Activated CD8-positive, alpha-beta memory T cell treated with anti-CD3 and anti-CD28 coated beads for 1 hour (primary cell): ENCODE measurements at places on chromosomes 6 and 20.

- no peak for DNase-seq
Observed at GRCh38 chr6:75170691-75171560, 34.9 kb downstream of the COL12A1 start.

DNA sequence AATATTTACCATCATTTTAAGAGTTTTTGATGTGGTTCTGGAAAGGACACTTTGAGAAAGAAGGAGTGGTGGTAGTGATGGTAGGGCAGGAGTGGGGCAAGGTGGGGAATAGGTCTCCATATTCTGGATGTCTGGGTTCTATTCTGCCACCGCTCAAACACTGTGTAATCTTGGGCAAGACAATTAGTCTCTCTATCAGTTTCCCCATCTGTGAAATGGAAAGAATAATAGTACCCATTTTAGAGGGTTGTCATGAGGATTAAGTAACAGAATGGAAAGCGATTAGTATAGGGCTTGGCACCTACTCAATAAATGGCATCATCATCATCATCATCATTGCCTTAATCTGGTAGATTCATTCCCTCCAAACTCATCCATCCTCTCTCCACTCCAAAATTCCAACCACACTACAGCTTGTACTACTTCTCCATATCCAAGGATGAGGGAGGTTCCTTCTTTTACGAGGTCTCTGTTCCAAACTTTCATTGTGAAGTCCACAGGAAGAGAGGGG is 982 bp upstream of the GGT7 start:
- DNase-seq: no peak

GRCh38 chr6:31356216-31356945 is 598 bp downstream of the HLA-B start:
- DNase-seq: no peak

DNA sequence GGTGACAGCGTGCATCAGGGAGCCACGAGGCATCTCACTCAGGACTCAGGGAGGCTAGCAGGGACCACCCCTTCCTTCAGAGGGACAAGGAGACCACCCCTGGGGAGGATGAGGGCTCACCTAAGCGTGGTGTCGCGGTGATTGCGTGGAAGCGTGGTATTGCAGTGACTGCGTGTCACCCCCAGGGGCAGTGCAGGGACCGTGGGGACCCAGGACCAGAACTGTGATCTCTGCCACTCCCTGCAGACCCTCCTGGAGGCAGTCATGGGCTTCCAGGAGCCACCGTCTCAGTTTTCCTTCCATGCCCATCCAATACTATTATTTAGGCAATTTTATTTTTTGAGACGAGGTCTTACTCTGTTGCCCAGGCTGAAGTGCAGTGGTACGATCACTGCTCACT is 147.1 kb downstream of the TAF4 start:
- DNase-seq: no peak

DNA sequence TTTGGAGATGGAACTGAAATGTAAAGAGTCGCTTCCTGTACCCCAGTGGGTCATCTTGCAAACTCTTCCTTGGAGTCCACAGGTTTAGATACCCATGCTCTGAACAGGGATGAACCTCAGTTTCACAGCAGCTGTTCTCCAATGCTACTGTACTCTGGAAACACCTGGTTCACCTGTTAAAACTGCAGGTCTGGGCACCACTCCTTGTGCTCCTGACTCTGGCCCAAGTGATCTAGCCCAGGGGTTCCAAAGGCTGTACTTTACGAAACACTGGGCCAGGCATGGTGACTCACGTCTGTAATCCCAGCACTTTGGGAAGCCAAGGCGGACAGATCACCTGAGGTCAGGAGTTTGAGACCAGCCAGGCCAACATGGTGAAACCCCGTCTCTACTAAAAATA is 102.1 kb downstream of the ATP9A start:
- DNase-seq: no peak

GRCh38 chr6:74892091-74892490 is 313.8 kb downstream of the COL12A1 start:
- DNase-seq: no peak

DNA sequence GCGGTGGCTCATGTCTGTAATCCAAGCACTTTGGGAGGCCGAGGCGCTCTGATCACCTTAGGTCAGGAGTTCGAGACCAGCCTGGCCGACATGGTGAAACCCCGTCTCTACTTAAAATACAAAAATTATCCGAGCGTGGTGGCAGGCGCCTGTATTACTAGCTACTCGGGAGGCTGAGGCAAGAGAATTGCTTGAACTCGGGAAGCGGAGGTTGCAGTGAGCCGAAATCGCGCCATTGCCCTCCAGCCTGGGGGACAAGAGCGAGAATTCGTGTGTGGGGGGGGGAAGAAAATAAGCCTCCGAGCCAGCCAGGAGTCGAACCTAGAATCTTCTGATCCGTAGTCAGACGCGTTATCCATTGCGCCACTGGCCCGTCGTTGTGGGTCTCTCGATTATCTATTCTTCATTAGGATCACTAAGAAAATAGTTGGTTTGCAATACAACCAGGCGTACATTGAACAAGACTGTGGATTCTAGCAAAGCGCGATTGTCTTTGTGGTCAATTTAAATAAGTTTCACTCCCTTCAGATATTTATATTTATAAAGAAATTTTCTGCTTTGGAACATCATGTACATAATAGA is 33.9 kb upstream of the PRSS16 start:
- DNase-seq: no peak

GRCh38 chr6:111175109-111175508 is 87.8 kb downstream of the SLC16A10 start:
- no peak for DNase-seq

DNA sequence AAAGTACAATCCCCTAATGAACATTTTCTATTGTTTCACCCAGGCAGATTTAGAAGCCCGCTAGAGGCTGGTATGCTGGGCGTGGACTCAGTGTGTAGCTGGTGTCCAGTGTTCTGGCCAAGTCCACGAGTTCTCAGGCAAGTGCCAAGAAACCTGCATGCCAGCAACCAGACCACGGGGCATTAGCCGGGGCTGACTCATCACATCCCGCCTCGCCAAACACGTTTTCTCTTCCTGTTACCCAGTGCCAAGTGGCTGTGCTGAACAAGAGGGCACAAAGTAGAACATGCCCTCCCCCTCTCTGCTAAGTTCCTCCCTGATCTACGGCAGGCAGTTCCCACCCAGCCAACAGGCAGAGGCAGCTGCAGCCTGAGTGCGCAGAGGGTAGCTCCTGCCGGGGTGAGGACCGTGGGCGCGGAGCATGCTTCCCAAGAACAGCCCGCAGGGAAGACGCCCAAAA is 29.6 kb downstream of the RAMACL start:
- DNase-seq: no peak

- DNase-seq: no peak
Observed at GRCh38 chr6:136210398-136211165, 39.5 kb downstream of the MTFR2 start.

- no peak for DNase-seq
Observed at GRCh38 chr6:1067346-1067745, 244.6 kb upstream of the FOXQ1 start.

DNA sequence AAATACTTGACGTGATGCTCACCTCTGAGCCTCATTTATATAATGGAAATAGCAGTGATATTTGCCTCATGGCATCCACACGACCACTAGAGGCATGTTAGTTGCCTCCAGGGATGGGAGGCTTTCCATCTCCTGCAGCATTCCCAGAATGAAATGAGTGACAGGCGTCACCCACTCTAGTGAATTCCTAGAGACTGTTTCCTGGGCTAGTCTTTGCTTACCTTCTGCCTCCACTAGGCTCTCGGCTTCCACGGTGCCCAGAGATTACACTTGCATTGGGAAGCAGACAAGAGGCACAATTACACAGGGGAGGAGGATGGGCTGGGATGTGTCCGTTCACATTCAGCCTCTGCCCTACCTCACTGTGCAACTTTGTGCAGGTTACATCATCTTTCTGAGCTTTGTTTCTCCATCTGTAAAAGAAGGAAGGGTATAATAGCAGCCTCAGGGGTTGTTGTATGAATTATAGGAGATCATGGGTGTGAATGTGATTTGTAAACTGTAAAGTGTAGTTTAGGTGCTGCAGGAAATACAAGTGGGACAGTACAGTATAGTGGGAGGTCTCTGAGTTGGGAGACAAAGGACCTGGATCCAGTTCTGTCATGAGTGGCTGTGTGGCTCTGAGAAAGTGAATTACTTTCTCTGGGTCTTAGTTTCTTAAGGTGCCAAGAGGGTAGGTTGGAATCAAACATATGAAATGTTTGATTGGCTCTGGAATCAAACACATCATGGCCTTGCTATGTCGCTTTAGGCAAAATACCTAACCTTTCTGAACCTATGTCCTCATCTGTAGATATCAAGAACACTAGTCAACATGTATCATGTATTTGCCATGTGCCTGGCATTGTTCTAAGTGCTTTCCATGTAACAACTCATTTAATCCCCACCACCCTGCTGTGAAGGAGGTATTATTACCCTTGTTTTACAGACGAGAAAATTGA is 3.6 kb upstream of the VSTM2L start:
- DNase-seq: no peak

GRCh38 chr6:167279766-167280446 is 11.2 kb upstream of the UNC93A start:
- no peak for DNase-seq
